ENCODE measurements at places on chromosomes 7 and 10. TPM values are rescaled to one million over a fixed set of nuclear protein-coding genes. Genes with fewer than 3 reads are reported as not detected.

Gene OR2A42
- total RNA-seq, result under 0.01 TPM

GRCh38 chr10:103078676-103079075 is 114.4 kb downstream of the NT5C2 start:
- no peaks in the 10 kb centered on the region for H3K4me1 ChIP-seq
- no peaks in the 10 kb centered on the region for H3K27me3 ChIP-seq
- no peaks in the 10 kb centered on the region for H3K36me3 ChIP-seq
- no peak for DNase-seq
- H3K4me3 ChIP-seq, result no peak overlapping the region

- H3K36me3 ChIP-seq, result no peaks in the 10 kb centered on the region
- no peak overlapping the region for H3K27ac ChIP-seq
- H3K4me1 ChIP-seq, result peaks cover 12% of the 10 kb centered on the region
- H3K4me3 ChIP-seq, result no peak overlapping the region
- H3K27me3 ChIP-seq, result peaks cover 10% of the 10 kb centered on the region
Observed at GRCh38 chr10:1529806-1530413, 207.4 kb downstream of the ADARB2 start.

DNA sequence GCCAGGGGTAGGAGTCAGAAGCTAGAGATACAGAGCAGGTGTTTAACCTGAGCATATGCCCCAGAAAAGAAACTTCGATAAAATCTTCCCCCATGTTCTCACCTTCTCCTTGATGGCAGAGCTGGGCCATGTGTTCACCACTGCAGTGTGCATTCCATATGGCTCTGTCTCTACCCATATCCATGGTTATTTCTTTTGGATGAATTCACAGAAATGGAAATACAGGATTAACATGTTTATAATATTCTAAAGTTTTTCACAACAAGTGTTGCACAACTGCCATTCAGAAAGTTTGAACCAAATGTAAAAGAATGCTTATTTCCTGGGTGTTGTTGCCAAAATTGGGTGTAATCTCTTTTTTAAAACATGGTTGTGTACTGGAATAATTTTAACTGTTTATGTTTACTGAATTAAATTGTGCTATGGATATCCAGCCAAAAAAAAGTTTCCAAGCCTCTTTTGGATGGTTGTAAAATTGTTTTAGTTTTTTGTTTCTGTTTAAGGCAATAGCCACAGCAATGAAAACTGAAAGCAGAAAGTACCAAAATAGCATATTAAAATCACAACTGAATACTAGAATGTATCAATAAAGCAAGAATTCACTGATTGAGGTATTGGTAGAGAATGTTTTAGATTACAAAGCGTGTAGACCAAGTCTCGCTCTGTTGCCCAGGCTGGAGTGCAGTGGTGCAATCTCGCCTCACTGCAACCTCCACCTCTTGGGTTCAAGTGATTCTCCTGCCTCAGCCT is 19.9 kb upstream of the CCNY start:
- H3K36me3 ChIP-seq, result peaks cover 42% of the 10 kb centered on the region
- no peak overlapping the region for H3K27ac ChIP-seq
- no peak overlapping the region for H3K4me3 ChIP-seq
- peaks cover 7% of the 10 kb centered on the region for H3K27me3 ChIP-seq
- no peak for DNase-seq
- peaks cover 7% of the 10 kb centered on the region for H3K4me1 ChIP-seq

DNA sequence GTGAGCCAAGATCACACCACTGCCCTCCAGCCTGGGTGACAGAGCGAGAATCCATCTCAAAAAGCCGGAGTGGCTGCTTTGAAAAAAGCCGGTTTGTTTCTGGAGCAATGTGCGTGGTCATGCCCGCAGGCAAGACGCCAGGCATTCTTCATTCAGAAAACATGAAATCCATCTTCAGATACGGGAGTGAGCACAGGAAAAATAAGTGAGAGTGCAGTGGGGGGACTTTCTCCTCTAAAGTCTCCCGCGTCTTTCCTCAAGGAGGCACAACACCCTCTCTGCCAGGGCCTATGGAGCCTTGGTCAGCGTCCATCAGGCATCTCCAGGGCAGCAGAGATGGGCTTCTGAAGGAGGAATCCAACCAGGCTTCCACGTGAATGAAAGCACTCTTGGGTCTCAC is 62.3 kb upstream of the DGKI start:
- no peak for DNase-seq
- no peaks in the 10 kb centered on the region for H3K27me3 ChIP-seq
- no peak overlapping the region for H3K4me3 ChIP-seq
- peak overlapping the region; percentile 50 for H3K27ac ChIP-seq
- H3K4me1 ChIP-seq, result no peaks in the 10 kb centered on the region
- H3K36me3 ChIP-seq, result peaks cover 97% of the 10 kb centered on the region

- H3K27me3 ChIP-seq, result no peaks in the 10 kb centered on the region
- no peak for DNase-seq
- H3K4me3 ChIP-seq, result no peak overlapping the region
Observed at GRCh38 chr7:2166625-2167280, 66.0 kb downstream of the MAD1L1 start.

DNA sequence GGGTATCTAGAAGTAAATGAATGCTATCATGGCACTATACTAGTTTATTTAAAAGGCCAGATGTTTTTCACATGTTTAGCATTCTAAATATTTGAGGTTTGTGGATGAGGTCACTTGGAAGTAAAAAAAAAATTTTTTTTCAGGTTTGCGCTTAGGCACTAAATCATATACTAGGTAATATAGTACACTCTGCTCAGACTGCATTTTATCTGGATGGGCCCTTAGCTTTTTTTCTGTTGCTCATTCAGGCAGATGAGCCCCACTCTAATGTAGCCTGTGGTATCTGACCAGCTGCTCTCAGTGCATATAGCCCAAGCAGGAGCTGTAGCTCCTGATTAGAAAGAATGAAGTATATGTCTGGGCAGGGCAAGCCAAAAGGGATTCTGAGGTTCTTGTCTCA is 210.1 kb downstream of the AUTS2 start:
- no peak for DNase-seq
- H3K27me3 ChIP-seq, result no peaks in the 10 kb centered on the region
- H3K4me1 ChIP-seq, result peaks cover 3% of the 10 kb centered on the region
- no peak overlapping the region for H3K4me3 ChIP-seq
- no peak overlapping the region for H3K27ac ChIP-seq
- no peaks in the 10 kb centered on the region for H3K36me3 ChIP-seq

All from esophagus squamous epithelium (tissue), 5 donors.